ENCODE measurements at places on chromosomes 13 and 19.

DNA sequence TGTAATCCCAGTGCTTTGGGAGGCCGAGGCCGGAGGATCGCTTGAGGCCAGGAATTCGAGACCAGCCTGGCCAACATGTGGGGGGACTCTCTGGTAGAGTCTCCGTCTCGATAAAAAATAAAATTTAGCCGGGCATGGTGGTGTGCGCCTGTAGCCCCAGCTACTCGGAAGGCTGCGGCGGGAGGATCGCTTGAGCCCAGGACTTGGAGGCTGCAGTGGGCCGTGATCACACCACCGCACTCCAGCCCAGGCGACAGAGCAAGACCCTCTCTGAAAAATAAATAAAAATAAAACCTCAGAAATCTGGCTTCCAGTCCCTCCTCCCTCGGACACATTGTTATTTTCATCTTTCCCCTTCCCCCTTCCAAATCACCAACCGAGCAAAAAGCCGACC, 332 bp downstream of the IRGQ start:
- DNase-seq: no peak

DNA sequence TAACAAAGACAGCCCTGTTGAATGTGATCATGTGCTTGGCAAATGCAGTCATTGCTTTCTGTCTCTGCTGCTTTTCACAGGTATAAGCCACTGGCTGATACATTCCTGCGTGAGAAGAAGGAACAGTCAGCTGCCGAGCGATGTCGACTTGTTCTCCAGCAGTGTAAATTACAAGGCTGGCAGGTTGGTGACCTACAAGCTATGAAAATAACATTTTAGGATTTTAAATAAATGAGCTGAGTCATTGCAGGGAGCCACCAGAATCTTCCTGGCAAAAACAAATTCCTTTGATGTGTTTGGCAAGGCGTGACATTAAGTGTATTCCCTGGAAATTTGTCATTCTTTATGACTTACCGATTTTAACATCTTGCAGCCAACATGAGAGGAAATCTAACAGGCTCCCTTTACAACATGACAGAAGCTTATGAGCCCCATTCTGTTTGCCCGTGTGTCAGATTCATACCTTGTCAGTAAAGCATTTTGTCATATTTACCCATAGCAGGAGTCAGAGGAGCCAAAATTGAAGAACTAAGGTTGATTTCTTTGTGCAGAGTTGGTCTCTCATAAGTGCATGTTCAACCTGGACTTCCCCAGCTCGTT, 471.4 kb downstream of the MYO16 start:
- DNase-seq: no peak

GRCh38 chr19:41531438-41532311, 44.3 kb upstream of the CEACAM21 start:
- DNase-seq: no peak

- DNase-seq: no peak
Observed at GRCh38 chr13:59730026-59730425, 433.7 kb downstream of the DIAPH3 start.

GRCh38 chr19:55697069-55697440, 22.0 kb downstream of the EPN1 start:
- no peak for DNase-seq

- no peak for DNase-seq
Observed at GRCh38 chr19:15213715-15214381, 13.1 kb upstream of the NOTCH3 start.

DNA sequence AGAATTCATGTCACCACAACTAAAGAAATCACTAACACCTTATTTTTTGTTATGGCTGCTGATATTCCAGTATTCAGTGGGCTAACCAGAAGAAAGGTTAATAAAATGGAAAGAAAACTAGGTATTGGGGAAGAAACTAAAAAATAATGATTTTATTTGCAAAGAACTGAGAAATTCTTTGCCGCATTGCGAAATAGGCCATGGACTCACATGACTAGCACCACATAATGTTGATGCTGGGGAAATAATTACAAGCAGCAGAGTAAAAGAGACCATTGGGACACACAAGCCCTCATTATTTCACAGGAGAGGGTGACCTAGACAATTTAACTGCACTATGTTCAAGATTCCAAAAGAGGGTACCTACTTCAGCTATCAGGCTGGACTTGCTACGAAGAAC, 1411.5 kb downstream of the SLITRK5 start:
- DNase-seq: no peak

DNA sequence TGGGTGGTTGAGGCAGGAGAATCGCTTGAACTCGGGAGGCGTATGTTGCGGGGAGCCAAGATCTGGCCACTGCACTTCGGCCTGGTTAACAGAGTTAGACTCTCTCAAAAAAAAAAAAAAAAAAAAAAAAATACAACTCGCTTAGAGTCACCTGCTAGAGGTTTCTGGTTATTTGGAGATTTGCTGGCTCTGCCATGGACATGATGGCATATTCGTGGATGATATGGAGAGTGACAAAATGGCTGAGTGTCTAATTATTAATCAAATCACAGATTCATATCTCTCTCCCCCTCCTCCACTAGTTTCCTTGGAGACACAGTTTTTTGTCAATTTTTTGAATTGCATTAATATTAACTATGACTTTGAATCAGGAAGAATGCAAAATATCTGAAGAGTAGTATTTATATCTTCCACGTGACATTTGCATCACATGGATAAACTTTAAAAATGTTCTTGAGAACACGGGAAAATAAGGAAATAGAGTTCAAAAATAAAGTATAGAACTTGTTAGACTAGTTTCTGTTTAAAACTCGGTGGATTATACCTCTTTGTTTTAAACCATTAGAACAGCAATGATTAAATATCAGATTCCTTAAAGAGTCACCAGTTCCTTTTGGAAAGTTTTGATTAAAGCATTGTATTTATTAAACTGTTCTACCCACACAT, 47.8 kb downstream of the KLF5 start:
- DNase-seq: no peak

GRCh38 chr13:28485551-28485950, 9.4 kb downstream of the FLT1 start:
- no peak for DNase-seq

GRCh38 chr13:113970810-113971470, 2.9 kb downstream of the C13orf46 start:
- no peak for DNase-seq

GRCh38 chr13:97330448-97330847, 103.5 kb upstream of the RAP2A start:
- DNase-seq: no peak

DNA sequence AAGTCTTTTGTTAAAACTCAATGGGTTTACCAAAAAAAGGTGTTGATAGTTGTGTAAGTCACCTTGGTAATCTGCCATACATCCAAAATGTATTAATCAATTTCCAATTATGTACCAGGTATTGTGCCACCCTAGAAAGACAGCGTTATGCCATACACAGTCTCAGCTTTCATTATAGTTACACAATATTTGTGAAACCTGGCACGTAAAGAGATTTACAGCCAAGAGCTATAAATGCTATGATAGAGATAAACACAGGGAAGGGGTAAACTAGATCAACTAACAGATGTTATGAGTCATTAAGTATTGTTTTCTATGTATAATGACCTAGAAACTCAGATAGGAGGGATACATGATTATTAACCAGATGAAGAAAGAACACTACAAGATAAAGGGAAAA, 725.6 kb upstream of the SLITRK5 start:
- DNase-seq: no peak

- DNase-seq: no peak
Observed at GRCh38 chr13:20475927-20476691, 49.5 kb downstream of the CRYL1 start.

GRCh38 chr13:32390048-32390447, 37.9 kb downstream of the N4BP2L1 start:
- DNase-seq: no peak

GRCh38 chr19:3556978-3557460, 367 bp downstream of the MFSD12 start:
- no peak for DNase-seq

- DNase-seq: no peak
Observed at GRCh38 chr13:49053215-49053614, 77.5 kb downstream of the FNDC3A start.

DNA sequence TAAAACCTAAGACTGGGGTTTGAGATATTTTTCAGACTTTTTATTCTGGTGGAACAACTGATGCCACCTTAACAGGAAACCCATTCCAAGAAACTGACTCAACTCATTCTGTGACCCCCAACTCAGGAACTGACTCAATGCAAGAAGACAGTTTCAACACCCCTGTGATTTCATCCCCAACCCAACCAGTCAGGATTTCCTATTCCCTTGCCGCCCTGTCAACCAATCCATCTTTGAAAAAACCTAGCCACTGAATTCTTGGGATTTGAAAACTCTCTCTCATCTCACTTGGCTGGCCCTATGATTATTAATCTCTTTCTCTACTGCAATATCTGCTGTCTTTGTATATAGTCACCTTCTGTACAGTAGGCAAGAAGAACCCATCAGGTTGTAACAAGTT, 1211.9 kb upstream of the ATXN8OS start:
- no peak for DNase-seq

DNA sequence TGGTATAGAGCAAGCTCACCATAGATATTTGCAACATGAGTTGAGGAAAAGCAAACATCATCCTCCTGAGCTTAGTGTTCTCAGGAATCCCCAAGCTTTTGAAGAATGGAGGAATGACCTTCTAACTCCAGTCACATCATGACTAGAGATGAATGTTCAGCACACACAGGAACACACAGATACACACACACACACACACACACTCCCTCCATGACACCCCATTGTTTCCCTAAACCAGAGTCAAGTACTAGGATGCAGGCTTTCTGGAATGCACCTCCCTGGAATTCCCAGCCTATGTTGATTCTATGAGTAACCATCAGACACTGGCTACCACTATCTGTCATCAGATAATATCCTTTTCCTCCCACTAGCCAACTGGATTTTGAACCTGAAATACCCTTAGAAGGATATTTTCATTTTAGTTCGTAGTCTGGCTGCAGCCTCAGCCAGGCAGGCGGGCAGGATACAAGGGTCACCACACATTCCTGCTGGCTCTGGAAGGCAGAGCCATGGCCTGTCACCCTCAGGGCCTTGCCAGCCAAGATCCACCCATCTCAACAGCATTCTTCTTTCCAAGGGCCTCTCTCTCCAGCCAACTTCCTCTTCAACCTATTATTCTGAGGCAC, 162.4 kb downstream of the FOXO1 start:
- DNase-seq: no peak

- no peak for DNase-seq
Observed at GRCh38 chr19:21593008-21593481, 87.6 kb downstream of the ZNF429 start.

DNA sequence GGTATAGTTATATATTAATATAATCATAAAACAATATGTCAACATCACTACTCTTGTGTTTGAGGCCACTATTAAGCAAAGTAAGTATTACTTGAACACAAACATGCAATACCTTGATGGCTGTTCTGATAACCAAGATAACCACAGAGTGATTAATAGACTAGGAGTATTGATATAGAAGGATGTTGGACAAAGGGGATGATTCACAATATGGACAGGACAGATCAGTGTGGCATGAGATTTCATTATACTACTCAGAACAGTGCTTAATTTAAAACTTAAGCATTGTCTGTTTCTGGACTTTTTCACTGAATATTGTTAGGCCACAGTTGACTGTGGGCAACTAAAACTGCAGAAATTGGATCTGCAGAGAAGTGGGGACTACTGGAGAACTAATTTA, 384.2 kb downstream of the SLITRK1 start:
- DNase-seq: no peak

DNA sequence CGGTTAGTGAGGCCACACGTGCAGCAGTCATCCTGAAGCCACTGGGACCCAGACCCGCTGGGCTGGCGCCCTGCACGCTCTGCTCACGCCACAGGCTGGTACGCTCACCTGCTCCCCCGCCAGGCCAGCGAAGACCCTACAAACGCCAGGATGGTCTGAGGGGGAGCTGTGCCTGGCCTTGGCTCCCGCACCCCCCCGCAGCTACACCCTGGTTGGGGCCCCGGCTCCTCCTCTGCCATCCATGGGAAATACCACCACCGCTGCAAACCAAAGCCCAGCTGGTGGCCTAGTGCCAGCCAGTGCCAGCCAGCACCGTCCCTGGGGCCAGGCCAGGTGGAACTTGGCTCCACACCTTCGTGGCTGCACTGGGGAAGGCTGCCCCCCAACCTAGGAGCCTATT, 23.3 kb upstream of the CACTIN start:
- no peak for DNase-seq
